ENCODE measurements at places on chromosomes 12 and 14.

DNA sequence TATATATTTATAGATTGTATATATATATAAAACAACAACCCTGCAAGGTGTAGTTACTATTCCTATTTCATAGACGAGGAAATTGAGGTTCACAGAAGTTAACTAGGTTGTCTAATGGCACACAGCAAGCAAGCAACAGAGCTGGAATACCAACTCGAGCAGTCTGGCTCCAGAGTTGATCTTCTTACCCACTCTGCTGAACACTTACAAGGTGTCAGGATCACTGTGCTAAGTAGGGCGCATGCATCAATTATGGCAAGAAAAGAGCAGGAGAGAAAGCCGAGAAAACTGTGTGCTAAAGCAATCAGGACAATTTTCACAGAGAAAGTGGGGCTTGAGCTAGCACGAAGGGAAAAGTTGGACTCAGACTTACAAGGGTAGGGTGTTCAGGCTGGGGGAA, 15.9 kb upstream of the ARMH4 start:
- DNase-seq: no peak

DNA sequence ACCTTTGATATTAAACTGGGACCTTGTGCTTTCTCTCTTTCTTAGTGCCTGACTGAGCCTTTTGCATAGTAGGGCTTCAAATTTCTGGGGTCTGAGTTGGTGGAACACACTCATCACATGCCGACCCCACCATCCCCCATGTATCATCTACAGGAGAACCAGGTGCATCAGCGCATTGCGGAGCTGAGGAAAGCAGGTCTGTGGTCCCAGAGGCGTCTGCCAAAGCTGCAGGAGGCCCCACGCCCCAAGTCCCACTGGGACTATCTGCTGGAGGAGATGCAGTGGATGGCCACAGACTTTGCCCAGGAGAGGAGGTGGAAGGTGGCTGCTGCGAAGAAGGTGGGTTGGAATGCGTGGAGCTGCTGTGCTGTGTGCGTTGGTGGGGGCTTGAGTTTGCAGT, 37.8 kb downstream of the EP400 start:
- no peak for DNase-seq

DNA sequence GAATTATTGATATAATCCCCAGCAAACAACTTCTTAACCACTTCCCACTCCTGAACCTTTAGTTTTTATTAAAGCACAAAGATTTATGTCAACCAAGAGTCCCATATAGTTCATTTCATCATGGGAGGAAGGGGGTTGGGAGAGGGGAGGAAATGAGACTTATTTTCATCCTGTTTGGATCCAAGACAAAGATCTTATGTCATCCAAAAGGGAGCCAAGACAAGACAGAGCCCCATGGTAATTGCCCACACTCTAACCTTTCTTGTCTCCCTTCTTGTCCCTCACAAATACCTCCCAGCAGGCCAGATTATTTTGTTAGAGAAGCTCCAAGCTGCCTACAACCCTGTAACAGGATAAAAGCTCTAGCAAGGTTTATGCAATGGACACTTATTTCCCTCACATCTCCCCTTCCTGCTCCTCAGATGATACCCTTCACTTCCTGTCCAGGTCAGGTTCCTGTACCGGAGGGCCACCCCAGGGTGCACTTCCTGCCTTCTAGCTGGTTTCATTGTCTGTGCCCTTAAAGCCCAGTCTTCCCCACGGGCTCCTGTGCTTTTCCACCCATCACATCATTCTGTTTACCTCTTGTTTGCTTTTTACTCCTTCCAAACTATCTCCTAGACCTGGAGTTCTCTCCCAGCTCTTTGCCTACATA, 123.7 kb upstream of the MDM1 start:
- DNase-seq: no peak

- no peak for DNase-seq
Measured at GRCh38 chr12:43329375-43329774, 222.6 kb downstream of the ADAMTS20 start.

- DNase-seq: no peak
Measured at GRCh38 chr14:65910108-65910786, 497.7 kb downstream of the FUT8 start.

DNA sequence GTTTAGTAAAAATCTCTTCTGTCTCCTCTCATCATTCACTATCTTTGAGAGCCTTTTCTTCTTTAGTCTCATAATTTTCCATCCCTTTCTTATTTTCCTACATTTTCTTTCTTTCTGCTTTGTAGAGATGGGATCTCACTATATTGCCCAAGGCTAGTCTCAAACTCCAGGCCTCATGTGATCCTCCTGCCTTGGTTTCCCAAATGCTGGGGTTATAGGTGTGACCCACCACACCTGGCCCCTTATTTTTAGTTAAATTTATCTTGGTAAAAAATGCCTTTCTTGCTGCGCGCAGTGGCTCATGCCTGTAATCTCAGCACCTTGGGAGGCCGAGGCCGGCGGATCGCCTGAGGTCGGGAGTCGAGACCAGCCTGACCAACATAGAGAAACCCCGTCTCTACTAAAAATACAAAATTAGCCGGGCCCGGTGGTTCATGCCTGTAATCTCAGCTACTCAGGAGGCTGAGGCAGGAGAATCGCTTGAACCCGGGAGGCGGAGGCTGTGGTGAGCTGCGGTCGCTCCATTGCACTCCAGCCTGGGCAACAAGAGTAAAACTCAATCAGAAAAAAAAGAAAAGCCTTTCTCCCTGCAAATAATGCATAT, 996 bp downstream of the SLC2A3 start:
- DNase-seq: no peak

- DNase-seq: no peak
Measured at GRCh38 chr14:56358851-56359614, 220.6 kb upstream of the TMEM260 start.

- no peak for DNase-seq
Measured at GRCh38 chr12:40963751-40964150, 224.4 kb upstream of the PDZRN4 start.

GRCh38 chr12:1634590-1635191, 5.7 kb downstream of the WNT5B start:
- peak; percentile 38 for DNase-seq

GRCh38 chr12:41940571-41940970, 204.1 kb downstream of the GXYLT1 start:
- no peak for DNase-seq

DNA sequence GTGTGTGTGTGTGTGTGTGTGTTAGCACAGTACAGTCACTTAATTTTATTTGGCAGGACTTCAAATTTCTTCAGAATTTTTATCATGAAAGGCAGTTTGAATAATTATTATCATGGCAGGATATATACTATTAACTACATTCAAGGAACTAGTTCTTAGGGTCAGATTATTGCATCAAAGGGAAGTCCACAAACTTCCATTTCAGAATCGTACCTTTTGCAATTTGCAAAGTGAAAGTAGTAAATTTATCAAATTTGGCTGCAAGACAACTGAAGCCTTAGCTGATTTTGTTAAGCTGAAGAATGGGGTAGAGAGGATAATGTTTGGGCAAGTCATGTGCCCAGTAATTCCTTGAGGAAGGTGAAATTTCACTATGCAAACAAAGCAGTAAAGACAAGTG, 68.2 kb downstream of the PLEKHG7 start:
- DNase-seq: no peak

DNA sequence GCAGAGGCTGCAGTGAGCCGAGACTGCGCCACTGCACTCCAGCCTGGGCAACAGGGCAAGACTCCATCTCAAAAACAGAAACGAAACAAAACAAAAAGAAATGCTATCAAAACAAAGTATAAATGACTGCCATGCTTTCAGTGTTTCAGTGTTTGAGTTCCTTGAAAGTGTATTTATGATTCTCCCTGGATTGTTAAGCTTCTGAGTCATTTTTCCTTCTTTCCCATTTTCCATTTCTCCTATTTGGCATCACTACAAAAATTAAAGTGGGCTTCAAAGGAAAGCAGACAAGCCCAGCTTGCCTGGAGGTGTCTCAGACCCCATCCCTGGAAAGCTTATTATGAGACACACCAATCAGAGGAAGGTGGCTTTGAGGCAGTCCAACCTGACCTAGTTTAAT, 35.1 kb downstream of the NIN start:
- no peak for DNase-seq

DNA sequence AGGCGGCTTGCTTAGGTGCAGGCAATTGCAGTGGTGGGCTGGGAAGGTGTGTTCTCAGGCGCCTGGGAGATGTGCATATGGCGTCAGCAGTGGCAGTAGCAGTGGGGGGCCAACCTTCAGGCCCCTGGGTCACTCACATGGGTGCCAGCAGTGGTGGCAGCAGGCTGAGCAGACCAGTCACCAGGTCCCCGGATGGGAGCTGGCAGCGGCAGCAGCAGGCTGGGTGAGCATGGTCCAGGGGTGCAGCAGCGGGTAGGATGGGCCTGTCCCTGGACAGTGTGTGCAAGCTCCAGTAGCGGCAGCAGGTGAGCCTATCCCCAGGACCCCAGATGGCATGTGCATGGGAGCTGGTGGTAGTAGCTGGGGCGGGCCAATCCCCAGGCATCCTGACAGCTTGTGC, 108.5 kb upstream of the TMEM260 start:
- DNase-seq: no peak

GRCh38 chr12:10959804-10960203, 20.7 kb upstream of the TAS2R14 start:
- no peak for DNase-seq

- no peak for DNase-seq
Measured at GRCh38 chr12:25107920-25108319, 87.0 kb downstream of the DNAI7 start.

GRCh38 chr12:95956557-95957145, 13.5 kb downstream of the AMDHD1 start:
- DNase-seq: no peak

GRCh38 chr14:93299866-93300265, 33.0 kb downstream of the BTBD7 start:
- no peak for DNase-seq
